Central memory CD8-positive, alpha-beta T cell (primary cell): ENCODE measurements at places on chromosomes 2 and 18.

DNA sequence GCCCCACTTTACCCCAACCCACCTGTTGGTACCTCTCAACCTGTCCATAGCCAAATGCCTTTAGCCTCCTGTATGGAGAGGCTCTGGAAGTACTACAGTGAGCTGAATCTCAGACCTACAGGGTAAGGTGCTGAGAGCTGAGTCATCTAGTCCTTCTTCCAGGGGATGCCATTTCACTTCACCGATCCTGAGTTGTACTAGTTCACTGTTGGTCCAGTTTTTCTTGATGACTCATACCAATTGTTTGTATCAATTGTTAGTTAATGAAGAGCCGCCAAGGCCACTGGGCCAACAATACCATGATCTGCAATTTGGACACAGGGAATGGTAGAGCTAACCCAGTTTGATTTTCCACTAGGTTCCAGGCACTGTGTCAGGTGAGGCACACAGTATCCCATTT is 257.0 kb downstream of the CLIP4 start:
- no peak for DNase-seq

- no peak for DNase-seq
Measured at GRCh38 chr2:201470821-201471731, 19.5 kb downstream of the STRADB start.

DNA sequence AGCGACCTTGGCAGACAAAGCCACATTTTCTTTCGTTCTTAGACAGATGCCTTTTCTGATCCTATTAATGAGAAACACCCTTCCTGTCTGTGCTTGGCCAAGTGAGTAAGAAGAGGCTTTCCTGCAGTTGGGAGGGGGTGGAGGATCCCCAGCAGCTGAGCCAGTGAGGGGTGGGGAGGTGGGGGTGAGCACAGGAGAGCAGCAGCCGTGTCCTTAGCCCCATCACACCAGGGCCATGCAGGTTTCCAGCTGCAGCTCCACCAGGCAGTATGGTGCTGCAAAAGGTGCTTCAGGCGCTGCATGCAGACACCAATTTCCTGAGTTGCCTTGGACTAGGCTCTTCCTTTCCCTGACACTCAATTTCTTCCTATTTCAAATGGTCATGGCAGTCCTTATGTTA is 123.3 kb upstream of the SIX2 start:
- DNase-seq: no peak

- no peak for DNase-seq
Measured at GRCh38 chr2:241410739-241411176, 54.7 kb downstream of the FARP2 start.

GRCh38 chr2:38583994-38584393 is 18.7 kb downstream of the HNRNPLL start:
- DNase-seq: no peak

- no peak for DNase-seq
Measured at GRCh38 chr2:106664669-106665068, 177.5 kb downstream of the CD8B2 start.

DNA sequence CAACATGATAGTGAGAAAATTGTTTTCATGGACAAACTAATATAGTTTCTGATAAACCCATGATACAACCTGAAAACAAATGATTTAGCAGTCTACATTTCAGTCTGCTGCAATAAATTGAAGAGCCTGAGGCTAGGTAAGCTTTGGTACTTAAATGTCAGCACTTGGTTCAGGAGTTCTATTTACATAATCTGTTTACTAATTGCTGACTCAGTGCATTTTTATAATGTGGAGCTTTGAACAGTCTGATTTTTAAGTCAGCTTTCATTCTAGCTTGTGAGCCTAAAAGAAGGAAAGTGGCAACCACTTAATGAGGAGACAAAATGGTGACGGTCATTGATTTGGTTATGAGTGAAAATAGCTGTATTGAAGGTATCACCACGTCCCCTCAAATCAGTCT is 488.6 kb downstream of the CPS1 start:
- no peak for DNase-seq

- DNase-seq: no peak
Measured at GRCh38 chr2:111659361-111660333, 224.3 kb downstream of the ANAPC1 start.
